ENCODE measurements at places on chromosomes 2 and 18.

DNA sequence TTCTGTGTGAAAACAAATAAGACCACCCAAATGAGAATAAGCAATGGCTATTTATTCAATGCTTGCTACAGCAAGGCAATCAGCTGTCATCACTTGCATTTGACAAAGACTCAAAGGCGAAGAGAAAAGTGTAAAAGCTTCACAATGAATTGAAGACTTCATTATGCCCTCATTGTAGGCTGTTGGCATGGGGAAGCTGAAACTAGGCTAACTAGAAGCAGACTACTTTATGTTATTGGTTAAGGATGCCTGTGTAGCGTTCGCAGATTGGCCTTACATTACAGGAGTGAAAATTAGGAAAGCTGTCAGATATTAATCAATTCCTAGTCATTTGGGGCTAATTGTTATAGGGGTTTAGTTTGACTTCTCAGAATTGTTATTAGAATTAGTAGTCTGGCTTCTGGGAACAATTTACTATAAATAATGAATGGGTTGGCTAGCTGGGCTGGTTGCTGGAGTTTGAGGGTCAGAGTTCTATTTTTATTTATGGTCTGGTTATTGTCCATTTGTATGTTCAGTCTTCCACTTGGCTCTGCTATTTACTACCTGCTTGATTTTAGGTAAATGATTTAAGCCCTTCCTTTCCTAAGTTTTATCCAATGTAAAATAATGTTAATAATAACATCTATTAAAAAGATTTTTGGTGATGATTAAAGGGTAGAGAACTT, 437.2 kb upstream of the SYT4 start:
- no peak for DNase-seq

GRCh38 chr2:110771547-110772382, 39.4 kb downstream of the ACOXL start:
- DNase-seq: no peak

DNA sequence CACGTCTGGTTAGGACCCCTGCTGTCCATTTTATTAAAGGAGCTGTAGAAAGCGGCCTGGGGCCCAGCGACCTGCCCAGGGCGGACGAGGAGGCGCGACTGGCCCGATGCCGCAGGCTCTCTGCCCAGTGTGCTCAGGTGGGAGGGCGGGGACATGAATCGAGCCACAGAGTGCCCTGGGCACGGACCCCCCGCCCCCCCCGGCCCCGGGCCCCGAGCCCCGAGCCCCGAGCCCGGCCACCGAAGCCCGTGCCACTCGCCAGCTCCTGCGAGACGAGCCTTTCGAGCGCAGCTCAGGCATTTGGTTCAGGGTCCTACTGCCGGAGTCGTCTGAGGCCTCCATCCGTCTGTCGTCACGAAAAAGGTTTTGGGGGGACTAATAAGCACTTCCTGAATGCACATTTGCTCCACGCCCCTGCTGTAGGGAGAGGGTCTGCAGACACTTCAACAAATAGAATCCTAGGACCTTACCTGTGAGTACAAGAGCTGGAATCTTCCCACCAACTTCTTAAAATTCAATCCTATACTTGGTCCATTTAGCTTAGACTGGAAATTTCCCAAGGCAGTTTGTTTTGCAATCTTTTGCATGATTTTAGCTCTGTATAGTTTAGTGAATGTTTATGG, 602 bp upstream of the ADAM17 start:
- no peak for DNase-seq

DNA sequence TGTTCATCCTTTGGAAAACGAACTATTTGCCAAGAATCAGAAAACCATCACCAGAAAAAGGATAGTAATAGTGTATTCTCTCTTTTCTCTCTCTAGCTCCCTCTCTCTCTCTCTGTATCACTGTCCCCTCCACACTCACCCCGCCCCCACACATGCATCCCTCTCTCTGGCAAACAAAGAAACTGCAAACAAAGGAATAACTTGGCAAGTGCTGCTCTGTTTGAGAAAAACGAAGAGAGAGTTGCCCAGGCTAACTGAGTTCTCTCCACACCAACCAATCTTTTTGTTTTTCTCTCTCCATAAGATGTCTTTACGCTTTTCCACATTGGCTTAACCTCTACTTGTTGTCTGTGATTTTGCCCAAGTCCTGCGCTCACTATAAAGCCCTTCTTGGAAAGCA, 316.2 kb downstream of the EPHA4 start:
- no peak for DNase-seq

GRCh38 chr2:64651590-64651989, 2.1 kb downstream of the SERTAD2 start:
- no peak for DNase-seq

GRCh38 chr2:28622101-28622499, 126.2 kb downstream of the PLB1 start:
- no peak for DNase-seq

DNA sequence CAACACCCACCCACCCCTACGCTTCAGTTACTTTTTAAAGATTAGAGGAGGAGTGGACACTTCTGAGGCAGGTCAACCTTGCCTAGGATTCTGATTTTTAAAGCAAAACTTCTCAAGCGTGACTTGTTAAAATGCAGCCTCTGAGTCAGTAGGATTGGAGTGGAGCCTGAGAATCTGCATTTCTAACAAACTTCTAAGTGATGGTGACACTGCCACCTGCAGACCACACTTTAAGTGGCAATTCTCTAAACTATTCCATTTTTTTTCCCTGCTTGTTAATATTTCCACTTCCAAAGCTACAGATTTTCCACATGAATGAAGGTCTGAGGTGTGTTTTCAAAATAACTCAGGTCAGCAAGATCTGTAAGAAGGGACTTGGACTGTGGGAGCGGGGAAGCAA, 171.1 kb upstream of the CCDC150 start:
- DNase-seq: no peak

DNA sequence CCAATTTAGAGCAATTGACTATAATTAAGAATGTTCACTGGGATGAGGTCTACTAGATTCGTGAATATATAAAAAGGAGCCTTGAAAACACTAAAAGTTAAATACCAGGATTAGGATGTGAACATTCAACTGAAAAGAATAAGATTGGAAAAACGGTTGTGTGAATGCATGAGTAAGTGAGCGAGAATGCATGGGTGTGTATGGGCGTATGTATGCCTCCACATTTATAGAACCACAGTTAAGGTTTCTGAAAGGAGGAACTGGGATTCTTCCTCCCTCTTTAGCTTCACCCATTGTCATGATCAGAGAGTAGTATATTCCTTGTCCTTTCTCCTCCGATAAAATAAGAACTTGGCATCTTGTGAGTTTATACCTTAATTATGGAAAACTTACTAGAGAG, 151.1 kb upstream of the UBE2E3 start:
- no peak for DNase-seq

DNA sequence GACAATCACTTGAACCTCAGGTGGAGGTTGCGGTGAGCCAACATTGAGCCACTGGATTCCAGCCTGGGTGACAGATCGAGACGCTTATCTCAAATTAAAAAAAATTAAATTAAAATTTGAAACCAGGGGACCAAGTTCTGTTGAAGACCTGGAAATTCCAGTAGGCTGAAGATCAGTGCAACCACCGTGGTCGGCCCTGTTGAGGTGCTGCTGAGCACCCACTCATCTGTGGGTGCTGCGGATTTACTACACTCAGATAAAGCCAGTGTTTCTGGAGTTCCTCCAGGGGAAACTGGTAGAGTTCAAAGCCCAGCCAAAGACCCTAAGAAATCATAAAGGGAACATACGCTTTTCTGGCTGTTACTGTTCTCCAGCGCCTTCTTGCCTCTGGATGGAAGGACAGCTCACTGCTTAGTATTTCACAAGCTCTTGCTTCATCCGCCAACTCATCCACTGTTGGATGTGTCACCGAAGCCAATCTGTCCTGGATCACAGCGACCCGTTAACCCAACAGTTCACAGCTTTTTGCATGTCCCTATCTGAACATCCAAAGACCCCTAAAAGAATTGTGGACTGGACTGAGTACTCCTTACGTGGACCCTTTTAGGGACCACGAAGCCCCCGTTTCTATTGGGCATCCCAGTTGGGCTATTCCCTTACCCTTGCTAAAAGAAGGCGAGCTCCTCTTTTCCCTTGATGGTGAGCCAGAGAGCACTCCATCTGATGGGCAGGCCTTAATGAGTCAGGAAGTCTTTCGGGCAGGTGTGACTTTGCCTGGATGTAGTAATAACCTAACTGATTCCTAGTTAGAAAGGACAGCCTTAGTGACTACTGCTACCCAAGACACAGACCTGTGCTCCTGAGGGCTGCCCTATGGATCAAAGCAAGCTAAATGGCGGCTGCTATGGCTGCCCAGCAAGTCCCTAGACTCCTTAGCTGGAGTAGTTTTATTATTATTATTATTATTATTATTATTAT, 6.0 kb upstream of the ALPP start:
- DNase-seq: no peak

DNA sequence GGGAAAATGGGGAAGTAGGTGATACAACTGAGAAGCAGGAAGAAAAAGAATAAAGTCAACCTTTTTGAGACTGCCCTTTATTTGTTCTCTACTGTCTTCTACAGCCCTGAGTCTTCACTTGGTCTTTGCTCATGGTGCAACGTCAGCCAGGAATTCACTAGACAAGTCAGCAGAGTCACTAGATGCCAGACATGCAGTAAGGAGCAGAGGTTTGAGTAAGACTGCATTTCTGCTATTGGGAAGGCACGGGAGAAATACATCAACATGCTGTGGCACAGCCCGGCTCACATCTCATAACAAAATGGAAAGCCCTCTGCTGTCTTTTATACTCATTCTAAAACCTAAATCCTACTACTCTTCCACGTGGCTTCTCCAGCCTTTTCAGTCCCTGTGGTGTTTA, 67.1 kb downstream of the PRELID3A start:
- DNase-seq: no peak

- no peak for DNase-seq
Measured at GRCh38 chr2:174546519-174547506, 50.8 kb downstream of the WIPF1 start.

DNA sequence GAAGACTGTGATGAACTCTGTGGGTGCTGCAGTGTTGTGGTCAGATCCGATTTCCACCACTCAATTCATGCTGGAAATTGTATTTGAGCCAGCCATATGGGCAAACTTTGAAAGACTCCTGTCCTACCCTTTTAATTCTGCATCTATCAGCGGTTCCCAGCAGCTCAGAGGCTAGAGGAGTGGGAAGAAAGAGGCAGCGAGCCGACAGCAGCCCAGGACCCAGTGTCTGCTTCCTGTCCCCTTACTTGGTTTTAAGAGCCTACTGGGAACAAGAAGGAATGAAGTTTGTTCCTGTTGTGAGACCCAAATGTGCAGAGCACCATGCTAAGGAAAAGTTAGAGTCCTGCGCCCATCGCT, 72.7 kb upstream of the FOSL2 start:
- no peak for DNase-seq

- DNase-seq: peak; percentile 71
Measured at GRCh38 chr2:173964565-173965371, 405 bp downstream of the SP3 start.

- no peak for DNase-seq
Measured at GRCh38 chr2:170715932-170716777, 1.0 kb downstream of the SP5 start.

- no peak for DNase-seq
Measured at GRCh38 chr18:12890964-12891363, 6.9 kb upstream of the PTPN2 start.

GRCh38 chr2:25042321-25043240, 705 bp downstream of the EFR3B start:
- no peak for DNase-seq

DNA sequence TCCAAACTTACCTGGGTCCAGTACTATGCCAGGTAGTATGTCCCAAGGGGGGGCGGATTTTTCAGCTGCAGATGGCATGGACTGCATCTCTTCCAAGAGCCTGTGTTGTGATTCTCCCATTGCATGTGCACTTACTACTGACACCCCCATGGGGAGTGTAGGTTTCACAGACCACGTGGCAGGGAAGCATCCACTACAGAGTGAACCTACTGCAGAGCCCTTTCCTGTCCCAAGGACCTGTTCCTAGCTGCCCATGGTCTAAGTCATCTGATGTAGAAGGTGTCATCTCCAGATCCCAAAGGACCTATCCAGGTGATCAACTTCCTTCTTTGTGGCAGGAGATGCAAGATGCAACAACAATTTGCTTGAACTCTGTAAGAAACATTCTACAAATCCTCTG, 9.9 kb upstream of the SULT1C3 start:
- DNase-seq: no peak

DNA sequence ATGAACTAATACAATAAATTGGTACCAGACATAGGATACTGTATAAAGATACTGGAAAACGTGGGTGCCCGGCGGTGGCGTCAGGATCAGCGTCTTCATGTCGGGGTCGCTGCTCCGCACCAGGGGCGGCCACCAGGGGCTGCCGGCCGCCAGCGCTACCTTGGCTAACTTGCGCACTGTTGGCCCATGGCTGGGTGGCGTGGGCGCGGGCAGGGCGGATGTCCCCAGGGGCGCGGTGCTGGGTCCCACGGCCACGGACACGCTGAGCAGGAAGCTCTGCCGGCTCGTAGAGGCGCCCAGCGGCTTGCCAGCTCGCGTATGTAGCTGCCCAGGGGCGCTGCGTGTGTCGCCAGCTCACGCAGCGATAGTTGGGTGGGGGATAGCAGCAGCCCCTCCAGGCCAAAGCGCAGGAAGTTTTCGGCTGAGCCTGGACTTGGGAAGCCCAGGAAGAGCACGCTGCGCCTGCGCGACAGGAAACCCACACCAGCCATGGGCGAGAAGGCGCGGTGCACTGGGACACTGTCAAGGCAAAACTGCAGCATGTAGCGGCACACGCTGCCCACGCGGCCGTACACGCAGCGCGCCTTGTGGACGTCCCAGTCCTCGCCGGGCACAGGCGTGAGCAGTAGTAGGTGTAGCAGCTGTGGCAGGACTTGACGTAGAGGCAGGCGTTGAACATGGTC, 299.9 kb downstream of the CCDC74A start:
- DNase-seq: no peak

DNA sequence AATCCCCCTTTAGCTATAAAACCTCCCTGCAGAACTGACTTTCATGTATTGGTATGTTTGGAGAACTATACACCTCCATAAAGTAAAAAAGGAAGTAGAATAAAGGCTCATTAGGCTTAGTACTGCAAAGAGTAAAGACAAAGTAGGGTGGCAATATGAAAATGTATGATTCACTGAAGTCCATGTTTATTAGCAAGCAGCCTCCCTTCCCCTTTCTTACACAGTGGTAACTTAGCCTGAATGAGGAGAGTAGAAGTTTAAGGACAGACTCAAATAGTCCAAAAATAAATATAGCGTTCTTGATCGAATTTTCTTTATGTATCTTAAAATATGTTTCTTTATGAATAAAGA, 1.5 kb downstream of the ZNF804A start:
- no peak for DNase-seq

- no peak for DNase-seq
Measured at GRCh38 chr2:162635706-162636105, 202.9 kb downstream of the KCNH7 start.

- no peak for DNase-seq
Measured at GRCh38 chr18:11021477-11021876, 127.9 kb downstream of the PIEZO2 start.

GRCh38 chr2:181788897-181789555, 102.5 kb upstream of the ITPRID2 start:
- no peak for DNase-seq

GRCh38 chr2:108968619-108969018, 20.4 kb downstream of the EDAR start:
- DNase-seq: no peak

GRCh38 chr2:240873098-240873788, 4.6 kb downstream of the AGXT start:
- DNase-seq: no peak

All from stimulated activated CD4-positive, alpha-beta T cell treated with anti-CD3 and anti-CD28 coated beads, Interleukin-15, amount 100 ng/mL, for 1 hour (primary cell).